Gastroesophageal sphincter (tissue), 4 donors: ENCODE measurements at places on chromosomes 12 and 14. TPM values are rescaled to one million over a fixed set of nuclear protein-coding genes. Genes with fewer than 3 reads are reported as not detected.
A peak's percentile ranks its signal among the peaks of the same experiment; 100 is the strongest.

DNA sequence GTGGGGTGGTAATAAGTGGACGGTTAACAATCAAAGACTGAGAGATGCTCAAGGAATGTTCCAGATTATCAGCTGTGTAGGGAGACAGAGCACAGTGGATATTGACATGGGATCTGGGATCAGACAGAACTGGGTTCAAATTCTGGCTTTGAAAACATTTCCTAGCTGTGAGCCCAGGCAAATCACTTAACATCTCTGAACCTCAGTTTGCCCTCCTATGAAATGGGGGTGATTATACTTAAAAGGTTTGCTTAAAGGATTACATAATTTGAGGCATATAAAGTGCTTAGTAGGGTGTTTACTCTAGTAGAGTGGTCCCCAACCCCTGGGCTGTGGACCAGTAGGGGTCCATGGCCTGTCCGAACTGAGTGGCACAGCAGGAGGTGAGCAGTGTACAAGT lies 260.0 kb upstream of the CRY1 start:
- no peak for ATAC-seq

GRCh38 chr12:31584782-31585181 lies 6.2 kb downstream of the DENND5B start:
- no peak for ATAC-seq

GLT8D2 gene
- total RNA-seq = 15.1 TPM

DNA sequence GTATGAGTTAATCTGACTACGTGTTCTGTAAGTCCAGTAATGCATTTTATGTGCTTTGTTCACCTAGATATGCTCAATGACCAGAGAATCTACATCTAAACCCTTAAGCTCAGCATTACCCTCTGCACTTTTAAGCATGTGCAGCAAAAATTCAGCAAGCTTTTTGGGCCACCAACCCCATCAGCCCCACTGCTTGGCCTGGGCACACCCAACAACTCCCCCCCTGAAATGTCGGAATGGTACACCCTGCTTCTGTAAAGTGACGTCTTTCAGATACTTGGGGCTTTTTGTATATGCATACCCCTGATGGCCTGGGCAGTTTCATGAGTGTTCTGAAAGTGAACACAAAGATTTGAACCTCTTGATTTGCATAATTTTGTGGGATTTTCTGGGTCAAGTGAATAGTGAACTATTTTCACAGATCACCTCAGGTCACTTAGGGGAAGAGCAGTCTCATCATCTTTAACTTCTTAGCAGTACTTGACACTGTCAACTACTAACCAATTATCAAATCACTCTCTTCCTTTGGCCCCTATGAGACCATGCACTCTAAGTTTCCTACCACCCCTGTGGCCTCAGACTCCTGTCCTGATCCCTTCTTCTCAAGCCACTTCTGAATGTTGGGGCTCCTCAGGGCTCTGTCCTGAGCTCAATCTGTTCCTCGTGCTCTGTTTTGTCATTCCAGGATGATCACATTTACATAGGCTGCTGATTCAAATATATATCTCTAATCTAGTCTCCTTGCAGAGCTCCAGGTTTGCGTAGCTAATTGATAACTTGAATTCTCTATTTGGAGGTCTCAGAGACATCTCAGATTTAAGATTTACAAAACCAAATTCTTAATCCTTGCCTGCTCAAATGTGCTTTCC lies 36.3 kb upstream of the PPM1A start:
- ATAC-seq = no peak

DNA sequence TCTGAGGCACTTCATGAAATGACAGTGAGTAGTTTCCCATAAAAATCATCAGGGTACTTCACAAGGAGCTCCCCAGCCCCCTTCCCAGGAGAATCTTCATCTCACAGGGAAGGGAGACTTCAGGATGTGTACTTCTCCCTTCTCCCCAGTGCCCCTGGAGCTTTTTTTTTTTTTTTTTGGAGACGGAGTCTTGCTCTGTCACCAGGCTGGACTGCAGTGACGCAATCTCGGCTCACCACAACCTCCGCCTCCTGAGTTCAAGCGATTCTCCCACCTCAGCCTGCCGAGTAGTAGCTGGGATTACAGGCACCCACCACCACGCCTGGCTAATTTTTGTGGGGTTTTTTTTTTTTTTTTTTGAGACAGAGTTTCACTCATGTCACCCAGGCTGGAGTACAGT lies 10.4 kb downstream of the ITPK1 start:
- ATAC-seq = no peak

KRT79 gene
- not detected for total RNA-seq

- ATAC-seq = peak; percentile 85
Observed at GRCh38 chr12:84070292-84070691, 842.3 kb downstream of the SLC6A15 start.
